ENCODE measurements at places on chromosomes 2 and 18.

DNA sequence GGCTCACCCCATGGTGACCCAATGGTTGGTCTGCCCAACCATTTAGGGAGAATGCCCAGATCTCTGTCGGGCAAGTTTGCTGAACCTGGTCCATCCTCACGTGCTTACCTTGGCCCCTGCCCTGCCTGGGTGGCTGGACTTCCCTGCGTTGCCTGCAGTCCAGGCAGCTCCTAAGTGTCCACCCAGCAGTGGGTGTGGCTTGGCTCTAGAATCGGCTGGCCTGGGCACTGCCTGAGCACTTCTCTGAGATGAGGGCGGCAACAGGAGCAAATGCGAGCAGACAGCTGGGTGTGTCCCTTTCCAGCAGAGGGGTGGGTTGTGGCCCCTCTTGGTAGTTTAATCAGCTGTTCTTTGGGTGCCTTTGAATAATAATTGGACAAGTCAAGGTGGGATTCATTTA lies 11.3 kb downstream of the PCARE start:
- DNase-seq, result no peak

- DNase-seq, result no peak
These were observed 10.0 kb downstream of the MAPK4 start for GRCh38 chr18:50569930-50570329.

GRCh38 chr2:73253901-73254300 lies 19.8 kb downstream of the CCT7 start:
- no peak for DNase-seq

DNA sequence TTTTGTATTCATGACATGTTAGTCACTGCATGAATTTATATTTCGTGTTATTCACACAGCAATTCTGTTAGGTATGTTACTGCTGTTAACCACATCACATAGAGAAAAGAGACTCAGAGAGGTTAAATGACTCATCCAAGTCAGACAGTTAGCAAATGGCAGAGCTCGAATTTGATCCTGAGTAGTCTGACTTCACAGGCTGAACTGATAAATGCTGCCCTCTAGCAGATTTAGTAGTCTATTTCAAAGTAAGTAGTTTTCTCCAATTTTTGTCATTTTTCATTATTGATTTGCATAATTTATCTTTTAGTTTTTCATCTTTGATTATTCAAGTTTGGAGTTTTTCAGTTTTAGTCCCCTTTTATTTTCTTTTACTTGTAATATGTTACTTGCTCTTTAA lies 58.3 kb downstream of the WDR7 start:
- peak; percentile 88 for DNase-seq

DNA sequence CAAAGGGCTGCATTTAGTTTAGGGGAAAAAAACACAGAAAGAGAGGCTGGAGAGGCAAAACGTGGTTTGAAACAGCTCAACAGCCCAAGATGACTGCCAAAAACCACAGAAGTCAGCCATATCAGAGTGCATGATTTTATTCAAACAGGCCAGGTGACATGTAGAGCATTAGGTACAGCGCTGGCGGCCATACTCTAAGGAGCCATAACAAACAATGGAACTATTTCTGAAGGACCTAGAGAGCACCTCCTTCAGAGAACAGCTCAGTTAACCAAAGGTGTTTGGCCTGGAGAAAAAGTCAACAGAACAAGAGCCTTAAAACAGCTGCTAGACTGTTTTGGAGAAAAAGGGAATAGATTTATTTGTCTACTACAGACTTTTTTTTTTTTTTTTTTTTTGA lies 2.6 kb downstream of the THADA start:
- DNase-seq, result no peak

All from M059J (cell line).